WTC11 (cell line): ENCODE measurements at places on chromosomes 12 and 14. TPM values are rescaled to one million over a fixed set of nuclear protein-coding genes. Genes with fewer than 3 reads are reported as not detected.

The MYO1H gene
- 0.44 to 0.60 TPM (median 0.50 TPM) in 3 replicates for total RNA-seq

GRCh38 chr14:91299121-91300115, 54.9 kb upstream of the GPR68 start:
- DNase-seq: no peak
- H3K4me1 ChIP-seq: peaks cover 14% of the 10 kb centered on the region
- H3K27ac ChIP-seq: 0 out of 2 replicates have a peak overlapping the region, but pooled peaks have one; percentile 7
- no peaks in the 10 kb centered on the region; the same call in 1 of the 2 replicates for H3K27me3 ChIP-seq

The NID2 gene
- 5.4 to 8.5 TPM (median 6.3 TPM) in 3 replicates for total RNA-seq

- peaks cover 10% of the 10 kb centered on the region for H3K36me3 ChIP-seq
- no peak for DNase-seq
- no peak overlapping the region for H3K4me3 ChIP-seq
- H3K27me3 ChIP-seq: no peaks in the 10 kb centered on the region
- H3K27ac ChIP-seq: no peak overlapping the region
- H3K4me1 ChIP-seq: peaks cover 9% of the 10 kb centered on the region
Observed at GRCh38 chr12:12376646-12377448, 20.0 kb downstream of the BORCS5 start.

The SVOP gene
- total RNA-seq: 0.04 to 0.07 TPM (median 0.07 TPM) in 3 replicates

- H3K4me1 ChIP-seq: peaks cover 3% of the 10 kb centered on the region; the same call in 1 of the 2 replicates
- H3K36me3 ChIP-seq: no peaks in the 10 kb centered on the region
- no peak overlapping the region for H3K4me3 ChIP-seq
- H3K27me3 ChIP-seq: peaks cover 61% of the 10 kb centered on the region
- no peak overlapping the region for H3K27ac ChIP-seq
- DNase-seq: no peak
Observed at GRCh38 chr12:49550693-49551252, 11.9 kb downstream of the KCNH3 start.

GRCh38 chr14:55328317-55328716, 57.1 kb downstream of the FBXO34 start:
- H3K4me3 ChIP-seq: no peak overlapping the region
- H3K36me3 ChIP-seq: no peaks in the 10 kb centered on the region
- peaks cover 16% of the 10 kb centered on the region for H3K4me1 ChIP-seq

DNA sequence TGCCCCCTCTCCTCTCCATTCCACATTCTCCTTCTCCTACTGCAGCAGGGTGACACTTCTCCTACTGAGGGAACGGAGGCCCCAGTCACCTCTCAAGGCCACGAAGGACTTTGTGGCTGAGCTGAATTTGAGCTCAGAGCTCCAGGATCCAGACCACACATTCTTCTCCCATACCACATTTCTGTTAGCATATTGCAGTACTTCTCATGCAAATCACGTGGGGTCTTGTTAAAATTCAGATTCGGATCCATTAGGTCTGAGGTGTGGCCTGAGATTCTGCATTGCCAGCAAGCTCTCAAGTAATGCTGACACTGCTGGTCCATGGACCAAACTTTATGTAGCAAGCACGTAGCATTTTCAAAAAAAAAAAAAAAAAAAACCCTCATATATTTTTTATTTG, 9.6 kb upstream of the IFI27L2 start:
- H3K4me3 ChIP-seq: no peak overlapping the region
- peak overlapping the region; percentile 50; the same call in 1 of the 2 replicates for H3K27ac ChIP-seq
- peaks cover 7% of the 10 kb centered on the region; the same call in 1 of the 2 replicates for H3K27me3 ChIP-seq
- H3K4me1 ChIP-seq: peaks cover 19% of the 10 kb centered on the region

The KRT83 gene
- total RNA-seq: not detected in 3 replicates

DNA sequence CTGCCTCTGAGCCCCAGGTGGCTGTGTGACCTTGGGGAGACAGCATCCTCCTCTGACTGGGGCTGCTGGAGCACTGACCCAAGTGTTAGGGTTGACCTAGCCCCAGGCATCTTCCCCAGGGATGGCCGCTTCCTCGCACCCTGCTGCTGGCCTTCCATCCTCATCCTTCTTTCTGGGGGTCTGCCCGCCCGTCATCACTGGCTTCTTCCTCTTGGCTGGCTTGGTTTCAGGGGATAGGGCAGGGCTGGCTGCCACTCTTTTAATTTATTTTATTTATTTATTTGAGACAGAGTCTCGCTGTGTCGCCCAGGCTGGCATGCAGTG, 3.5 kb downstream of the TEDC1 start:
- no peaks in the 10 kb centered on the region for H3K36me3 ChIP-seq
- H3K4me3 ChIP-seq: no peak overlapping the region
- DNase-seq: no peak
- H3K4me1 ChIP-seq: peaks cover under 1% of the 10 kb centered on the region
- peaks cover 3% of the 10 kb centered on the region for H3K27me3 ChIP-seq
- H3K27ac ChIP-seq: no peak overlapping the region

The TAS2R50 gene
- 0.25 to 0.73 TPM (median 0.59 TPM) in 3 replicates for total RNA-seq

DNA sequence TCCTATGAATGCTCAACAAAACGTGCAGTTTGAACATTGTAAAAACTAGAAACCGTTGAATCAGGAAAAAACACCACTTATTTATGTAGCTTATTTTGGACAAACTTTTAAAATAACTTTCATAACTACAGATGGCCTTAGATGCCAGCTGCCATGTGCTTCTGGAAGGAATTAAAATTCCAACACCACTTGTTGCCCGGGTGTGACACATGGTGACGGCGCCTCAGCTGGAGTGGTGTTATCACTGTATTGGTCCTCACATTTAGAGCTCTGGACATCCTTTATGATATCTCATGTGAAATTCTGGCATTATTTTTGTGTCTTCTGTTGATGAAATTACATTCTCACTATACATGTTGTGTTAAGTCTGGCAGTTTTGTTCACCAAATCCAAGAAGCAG, 211.0 kb downstream of the IPO8 start:
- no peak for DNase-seq
- peaks cover 12% of the 10 kb centered on the region for H3K4me1 ChIP-seq
- no peaks in the 10 kb centered on the region for H3K27me3 ChIP-seq
- no peak overlapping the region for H3K4me3 ChIP-seq
- no peaks in the 10 kb centered on the region for H3K36me3 ChIP-seq

The CEP128 gene
- total RNA-seq: 12.0 to 17.3 TPM (median 16.5 TPM) in 3 replicates

DNA sequence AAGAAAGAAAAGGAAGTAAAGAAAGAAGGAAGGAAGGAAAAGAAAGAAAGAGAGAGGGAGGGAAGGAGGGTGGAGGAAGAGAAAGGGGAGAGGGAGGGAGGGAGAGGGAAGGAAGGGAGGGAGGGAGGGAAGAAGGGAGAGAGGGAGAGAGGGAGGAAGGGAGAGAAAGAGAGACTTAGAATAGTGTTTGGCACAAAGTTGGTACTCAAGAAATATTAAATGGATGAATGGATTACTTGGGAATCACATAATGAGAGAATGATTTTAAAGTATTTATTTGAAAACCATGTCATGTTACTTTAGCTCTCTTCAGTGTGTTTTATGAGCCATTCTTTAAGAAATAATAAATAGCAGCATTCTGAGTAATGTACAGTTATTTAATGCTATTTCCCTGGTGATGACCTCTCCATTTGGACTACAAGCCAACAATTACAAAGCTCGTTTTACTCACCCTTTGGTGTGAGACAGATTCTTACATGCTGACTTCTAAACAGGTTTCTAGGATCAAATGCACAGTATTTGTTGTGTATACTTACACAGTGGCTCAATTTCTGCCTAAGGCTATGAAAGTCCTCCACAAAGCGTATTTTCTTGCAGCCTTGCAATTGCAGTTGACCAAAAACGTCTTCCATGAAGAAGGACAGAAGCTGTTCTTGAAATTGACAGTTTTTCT, 861 bp downstream of the IL26 start:
- no peak for DNase-seq
- H3K4me3 ChIP-seq: no peak overlapping the region
- H3K36me3 ChIP-seq: no peaks in the 10 kb centered on the region

GRCh38 chr12:70507442-70507841, 129.8 kb downstream of the PTPRB start:
- DNase-seq: no peak
- no peak overlapping the region; the same call in 1 of the 2 replicates for H3K4me3 ChIP-seq
- H3K36me3 ChIP-seq: peaks cover 20% of the 10 kb centered on the region
- peaks cover 22% of the 10 kb centered on the region for H3K4me1 ChIP-seq

DNA sequence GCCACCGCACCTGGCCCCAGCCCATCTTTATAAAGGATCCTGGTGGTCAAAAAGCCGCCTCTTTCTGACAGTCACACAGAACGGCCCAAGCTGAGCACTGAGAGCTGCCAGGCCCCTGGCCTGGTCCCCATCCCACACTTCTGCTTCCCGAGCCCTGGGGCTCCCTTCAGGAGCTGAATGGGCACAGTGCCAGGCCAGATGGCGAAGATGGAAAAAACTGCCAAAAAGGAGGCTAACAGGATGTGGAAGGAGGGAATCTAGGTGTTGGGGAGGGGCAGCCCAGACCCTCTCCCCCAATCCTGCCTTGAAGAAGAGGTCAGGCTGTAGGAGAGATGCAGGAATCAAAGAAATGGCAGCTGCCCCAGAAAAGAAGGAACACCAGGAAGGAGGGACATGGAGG, 5.0 kb downstream of the LPAR5 start:
- no peak overlapping the region for H3K4me3 ChIP-seq
- no peak for DNase-seq
- peaks cover 12% of the 10 kb centered on the region for H3K4me1 ChIP-seq
- H3K27ac ChIP-seq: no peak overlapping the region

GRCh38 chr12:7497661-7498060, 5.9 kb downstream of the CD163 start:
- peaks cover 17% of the 10 kb centered on the region for H3K4me1 ChIP-seq
- DNase-seq: no peak
- no peaks in the 10 kb centered on the region for H3K36me3 ChIP-seq
- H3K4me3 ChIP-seq: no peak overlapping the region
- no peaks in the 10 kb centered on the region for H3K27me3 ChIP-seq

The MFAP5 gene
- total RNA-seq: 0.69 to 0.96 TPM in 2 of 3 replicates, not detected in the other

The KCNMB4 gene
- 21.5 to 23.3 TPM (median 21.5 TPM) in 3 replicates for total RNA-seq

- peak overlapping the region; percentile 68 for H3K4me3 ChIP-seq
- no peak overlapping the region for H3K27ac ChIP-seq
- DNase-seq: no peak
- H3K27me3 ChIP-seq: peaks cover 7% of the 10 kb centered on the region
Observed at GRCh38 chr14:77123381-77124325, 17.9 kb downstream of the ZDHHC22 start.

The SMIM41 gene
- total RNA-seq: 0.14 to 0.21 TPM in 2 of 3 replicates, not detected in the other

The PLA2G1B gene
- 0.92 to 1.8 TPM (median 1.4 TPM) in 3 replicates for total RNA-seq

- no peaks in the 10 kb centered on the region for H3K4me1 ChIP-seq
- H3K27ac ChIP-seq: no peak overlapping the region
Observed at GRCh38 chr12:92156704-92157395, 11.2 kb upstream of the BTG1 start.

GRCh38 chr12:68106160-68106559, 53.4 kb downstream of the IFNG start:
- no peaks in the 10 kb centered on the region for H3K36me3 ChIP-seq
- no peak overlapping the region for H3K4me3 ChIP-seq
- H3K27me3 ChIP-seq: no peaks in the 10 kb centered on the region

DNA sequence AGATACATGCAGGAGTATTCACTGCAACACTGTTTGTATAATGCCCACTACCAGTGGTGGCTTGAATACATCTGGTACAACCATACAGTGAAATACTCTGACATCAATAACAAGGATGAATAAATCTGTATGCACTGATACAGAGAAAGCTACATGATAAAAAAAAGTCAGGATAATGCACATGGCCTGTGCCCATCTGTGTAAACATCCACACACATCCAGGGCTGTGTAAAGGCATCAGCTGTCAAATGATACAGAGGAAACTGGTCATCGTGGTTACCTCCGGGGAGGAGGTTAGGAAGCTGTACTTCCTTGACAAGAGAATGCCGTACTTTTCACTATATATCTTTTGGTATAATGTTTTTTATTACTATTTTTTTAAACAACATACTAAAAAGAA, 176.6 kb downstream of the FOXN3 start:
- H3K27ac ChIP-seq: no peak overlapping the region
- peaks cover 81% of the 10 kb centered on the region for H3K4me1 ChIP-seq
- H3K36me3 ChIP-seq: peaks cover 24% of the 10 kb centered on the region

The KRT72 gene
- 0.11 TPM in 1 of 3 replicates, not detected in the others for total RNA-seq

GRCh38 chr12:64193931-64194330, 28.2 kb downstream of the KICS2 start:
- peaks cover 3% of the 10 kb centered on the region for H3K4me1 ChIP-seq
- H3K27ac ChIP-seq: no peak overlapping the region
- H3K36me3 ChIP-seq: peaks cover 20% of the 10 kb centered on the region
- H3K27me3 ChIP-seq: no peaks in the 10 kb centered on the region

DNA sequence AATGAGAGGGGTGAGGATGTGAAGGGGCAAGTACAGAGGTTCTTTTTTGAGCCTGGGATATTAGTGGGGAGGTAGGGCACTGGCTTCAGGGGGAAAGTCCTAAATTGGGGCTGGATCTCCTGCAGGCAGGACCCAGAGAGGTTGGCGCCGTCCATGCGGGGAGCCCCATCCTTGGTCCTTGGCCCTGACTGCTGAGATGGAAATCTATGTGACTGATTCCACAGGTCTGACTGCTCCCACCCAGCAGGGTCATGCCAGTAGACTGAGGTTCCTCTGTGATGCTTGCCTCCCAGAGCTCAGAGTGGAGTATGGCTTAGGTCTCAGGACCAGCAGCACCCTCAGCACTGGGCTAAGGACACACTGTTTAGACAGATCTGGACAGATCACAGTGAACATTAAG, 988.6 kb upstream of the TMEM132C start:
- peaks cover 43% of the 10 kb centered on the region for H3K36me3 ChIP-seq
- no peak for DNase-seq
- H3K27me3 ChIP-seq: no peaks in the 10 kb centered on the region
- H3K4me1 ChIP-seq: no peaks in the 10 kb centered on the region
- no peak overlapping the region for H3K27ac ChIP-seq
- no peak overlapping the region for H3K4me3 ChIP-seq

GRCh38 chr12:104605685-104606084, 148.9 kb downstream of the CHST11 start:
- DNase-seq: peak; percentile 17
- peak overlapping the region; percentile 85 for H3K27ac ChIP-seq
- peaks cover 6% of the 10 kb centered on the region; the same call in 1 of the 2 replicates for H3K36me3 ChIP-seq
- H3K4me1 ChIP-seq: peaks cover 31% of the 10 kb centered on the region
- H3K4me3 ChIP-seq: peak overlapping the region; percentile 49

- H3K27ac ChIP-seq: no peak overlapping the region
- peaks cover 17% of the 10 kb centered on the region for H3K4me1 ChIP-seq
- DNase-seq: no peak
Observed at GRCh38 chr12:130214686-130215395, 52.6 kb downstream of the FZD10 start.

The MAPK1IP1L gene
- total RNA-seq: 97.9 to 107 TPM (median 107 TPM) in 3 replicates

The NEUROD4 gene
- not detected in 3 replicates for total RNA-seq

The LGALS3 gene
- 5.8 to 6.7 TPM (median 6.5 TPM) in 3 replicates for total RNA-seq

The WNT1 gene
- total RNA-seq: not detected in 3 replicates

The MRPL52 gene
- total RNA-seq: 170 to 200 TPM (median 200 TPM) in 3 replicates

The PMEL gene
- total RNA-seq: 72.2 to 86.5 TPM (median 79.3 TPM) in 3 replicates

DNA sequence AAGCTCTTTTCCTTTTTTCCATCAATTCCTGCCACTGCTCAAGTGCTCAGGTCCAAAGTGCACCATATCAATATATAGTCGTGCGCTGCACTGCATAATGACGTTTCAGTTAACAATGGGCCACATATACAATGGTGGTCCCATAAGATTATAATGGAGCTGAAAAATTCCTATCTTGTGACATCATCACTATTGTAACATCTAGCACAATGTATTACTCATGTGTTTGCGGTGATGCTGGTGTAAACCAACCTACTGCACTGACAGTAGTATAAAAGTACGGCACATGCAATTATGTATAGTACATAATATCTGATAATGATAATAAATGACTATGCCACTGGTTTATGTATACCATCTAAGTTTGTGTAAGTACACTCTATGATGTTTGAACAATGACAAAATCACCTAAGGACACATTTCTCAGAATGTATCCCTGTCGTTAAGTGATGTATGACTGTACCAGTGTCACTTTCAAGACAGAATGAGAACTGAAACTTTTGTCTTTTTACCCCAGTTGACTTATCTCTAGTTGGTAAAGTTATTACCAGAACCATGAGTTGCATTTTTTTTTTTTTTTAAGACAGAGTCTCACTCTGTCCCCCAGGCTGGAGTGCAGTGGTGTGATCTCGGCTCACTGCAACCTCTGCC, 53.7 kb upstream of the INSM2 start:
- DNase-seq: no peak
- H3K27ac ChIP-seq: no peak overlapping the region
- no peaks in the 10 kb centered on the region for H3K4me1 ChIP-seq
- no peaks in the 10 kb centered on the region; the same call in 1 of the 2 replicates for H3K27me3 ChIP-seq
- no peak overlapping the region for H3K4me3 ChIP-seq
